ENCODE measurements at places on chromosomes 4 and X. TPM values are rescaled to one million over a fixed set of nuclear protein-coding genes. Genes with fewer than 3 reads are reported as not detected.

Gene UBE2D3
- 287 TPM for total RNA-seq

Gene SUPT20HL2
- not detected for total RNA-seq

Gene SHOX
- total RNA-seq = not detected

Gene OPN1MW
- total RNA-seq = not detected

Gene COL25A1
- 0.16 TPM for total RNA-seq

Gene TMEM144
- 0.06 TPM for total RNA-seq

Gene SLC25A4
- total RNA-seq = 13.2 TPM

Gene TFE3
- 64.3 TPM for total RNA-seq

DNA sequence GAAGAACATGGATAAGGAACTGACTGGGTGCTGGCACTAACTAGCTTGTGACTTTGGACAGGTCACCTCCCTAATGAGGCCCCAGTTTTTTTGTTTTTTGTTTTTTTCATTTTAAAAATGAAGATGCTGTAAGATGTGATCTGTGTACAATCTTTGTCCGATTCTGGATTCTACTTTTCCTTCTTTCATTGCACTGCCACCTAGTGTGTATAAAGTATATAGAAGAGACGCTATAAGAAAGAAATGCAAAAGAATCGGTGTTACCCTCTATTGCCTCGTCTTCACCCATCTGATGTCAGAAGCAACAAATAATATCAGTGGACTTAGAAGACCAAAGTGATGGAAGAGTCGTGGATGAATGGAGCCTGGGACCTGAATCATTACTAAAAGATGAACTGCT lies 58.6 kb upstream of the P2RY10 start:
- no peaks in the 10 kb centered on the region for H3K4me1 ChIP-seq
- DNase-seq = no peak
- no peak overlapping the region for H3K27ac ChIP-seq
- H3K4me3 ChIP-seq = no peak overlapping the region

GRCh38 chr4:143021384-143021783 lies 163.3 kb upstream of the USP38 start:
- no peaks in the 10 kb centered on the region for H3K36me3 ChIP-seq
- no peak overlapping the region for H3K27ac ChIP-seq
- H3K4me3 ChIP-seq = no peak overlapping the region
- no peaks in the 10 kb centered on the region for H3K4me1 ChIP-seq

GRCh38 chr4:139921429-139922184 lies 232.4 kb downstream of the MAML3 start:
- no peaks in the 10 kb centered on the region for H3K36me3 ChIP-seq
- no peak overlapping the region for H3K4me3 ChIP-seq
- no peak overlapping the region for H3K27ac ChIP-seq
- DNase-seq = no peak
- peaks cover 24% of the 10 kb centered on the region for H3K4me1 ChIP-seq

GRCh38 chr4:36281384-36282106 lies at the start of gene DTHD1:
DTHD1 (plus strand) TSS chr4:36281616; CDS start chr4:36281759, 143 bp downstream.
- H3K36me3 ChIP-seq = no peaks in the 10 kb centered on the region
- H3K27ac ChIP-seq = no peak within 1 kb of the TSS
- no peak within 1 kb of the TSS for H3K4me3 ChIP-seq
- no peak for DNase-seq
- no peaks in the 10 kb centered on the region for H3K4me1 ChIP-seq
- H3K27me3 ChIP-seq = no peaks in the 10 kb centered on the region

- H3K27ac ChIP-seq = peak overlapping the region; percentile 89
- H3K27me3 ChIP-seq = no peaks in the 10 kb centered on the region
- H3K4me3 ChIP-seq = no peak overlapping the region
- DNase-seq = no peak
Observed at GRCh38 chr4:60723796-60724195, 476.3 kb upstream of the ADGRL3 start.

DNA sequence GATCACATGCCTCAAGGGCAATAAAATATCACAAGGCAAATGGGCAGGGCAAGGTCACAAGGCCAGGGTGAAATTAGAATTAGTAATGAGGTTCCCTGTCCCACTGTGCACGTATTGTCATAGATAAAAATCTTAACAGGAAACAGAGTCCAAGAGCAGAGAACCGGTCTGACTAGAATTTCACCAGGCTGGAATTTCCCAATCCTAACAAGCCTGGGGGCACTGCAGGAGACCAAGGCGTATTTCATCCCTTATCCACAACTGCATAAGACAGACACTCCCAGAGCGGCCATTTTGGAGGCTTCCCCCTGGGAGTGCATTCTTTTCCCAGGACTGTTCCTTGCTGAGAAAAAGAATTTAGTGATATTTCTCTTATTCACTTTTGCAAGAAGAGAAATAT lies 25.9 kb upstream of the PRDM5 start:
- no peak for DNase-seq
- H3K27ac ChIP-seq = no peak overlapping the region
- no peaks in the 10 kb centered on the region for H3K27me3 ChIP-seq
- H3K4me1 ChIP-seq = no peaks in the 10 kb centered on the region
- H3K4me3 ChIP-seq = no peak overlapping the region

DNA sequence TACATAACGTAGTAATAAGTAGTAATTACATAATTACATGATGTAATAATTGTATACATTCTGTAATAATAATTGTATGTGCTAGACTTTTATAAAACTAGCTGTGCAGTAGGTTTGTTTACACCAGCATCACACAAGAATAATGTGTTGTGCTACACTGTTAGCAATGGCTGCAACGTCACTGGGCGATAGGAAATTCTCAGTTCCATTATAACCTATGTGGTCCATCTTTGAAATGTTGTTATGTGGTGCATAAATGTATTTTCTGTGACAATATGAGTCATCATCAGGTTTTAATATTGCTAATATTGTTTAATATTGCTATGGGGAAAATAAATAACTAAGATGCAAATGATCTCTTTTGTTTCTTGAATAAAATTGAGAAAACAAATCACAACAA lies 46.0 kb upstream of the ATP8A1 start:
- no peak overlapping the region for H3K4me3 ChIP-seq
- H3K36me3 ChIP-seq = no peaks in the 10 kb centered on the region
- H3K27ac ChIP-seq = no peak overlapping the region
- no peaks in the 10 kb centered on the region for H3K4me1 ChIP-seq
- H3K27me3 ChIP-seq = no peaks in the 10 kb centered on the region
- DNase-seq = no peak

DNA sequence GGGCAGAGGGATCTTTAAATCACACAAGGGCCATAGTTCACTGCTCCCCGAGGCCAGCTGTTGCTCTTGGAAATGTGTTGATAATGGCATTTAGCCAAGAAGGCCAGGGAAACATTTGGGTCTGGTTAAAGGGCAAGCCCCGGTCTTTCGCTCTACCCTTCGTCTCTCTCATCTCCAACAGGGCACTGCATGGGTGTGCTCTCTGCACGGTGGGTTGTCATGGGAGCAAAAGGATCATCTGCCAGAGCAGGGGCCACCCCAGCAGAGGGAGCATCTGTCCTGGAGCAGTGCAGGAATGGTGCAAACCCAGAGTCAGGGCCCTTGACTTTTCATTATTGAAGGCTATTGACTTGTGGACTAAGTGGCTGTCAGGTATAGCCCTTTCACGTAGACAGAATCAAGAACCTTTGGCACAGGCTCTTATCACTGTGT lies 22.7 kb upstream of the PGRMC2 start:
- peak; percentile 48 for DNase-seq
- no peak overlapping the region for H3K27ac ChIP-seq
- no peak overlapping the region for H3K4me3 ChIP-seq
- no peaks in the 10 kb centered on the region for H3K27me3 ChIP-seq
- peaks cover 10% of the 10 kb centered on the region for H3K4me1 ChIP-seq

DNA sequence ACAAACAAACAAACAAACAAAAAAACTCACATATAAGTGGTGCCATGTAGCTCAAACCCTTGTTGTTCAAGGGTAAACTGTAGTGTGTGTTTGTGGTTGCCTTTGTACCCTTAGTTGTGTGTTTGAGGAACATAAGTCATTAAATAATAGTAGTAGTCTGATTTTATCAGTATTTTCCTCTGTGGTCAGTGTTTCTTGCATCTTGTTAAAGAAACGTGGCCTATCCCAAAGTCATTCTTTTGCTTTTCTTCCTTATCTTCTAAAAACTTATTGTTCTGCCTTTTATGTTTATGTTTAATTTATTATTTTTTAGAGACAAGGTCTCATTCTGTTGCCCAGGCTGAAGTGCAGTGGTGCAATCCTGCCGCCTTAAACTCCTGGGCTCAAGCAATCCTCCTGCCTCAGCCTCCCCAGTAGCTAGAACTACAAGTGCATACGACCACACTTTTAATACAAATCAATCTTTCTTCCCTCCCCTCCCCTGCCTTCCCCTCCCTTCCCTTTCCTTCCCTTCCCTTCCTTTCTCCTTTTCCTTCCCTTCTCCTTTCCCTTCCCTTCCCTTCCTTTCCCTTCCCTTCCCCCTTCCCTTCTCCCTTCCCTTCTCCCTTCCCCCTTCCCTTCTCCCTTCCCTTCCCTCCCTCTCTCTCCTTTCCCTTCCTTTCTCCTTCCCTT lies 26.4 kb downstream of the PRIMPOL start:
- peaks cover 13% of the 10 kb centered on the region for H3K36me3 ChIP-seq
- no peaks in the 10 kb centered on the region for H3K4me1 ChIP-seq
- no peak overlapping the region for H3K27ac ChIP-seq
- H3K4me3 ChIP-seq = no peak overlapping the region
- no peaks in the 10 kb centered on the region for H3K27me3 ChIP-seq

DNA sequence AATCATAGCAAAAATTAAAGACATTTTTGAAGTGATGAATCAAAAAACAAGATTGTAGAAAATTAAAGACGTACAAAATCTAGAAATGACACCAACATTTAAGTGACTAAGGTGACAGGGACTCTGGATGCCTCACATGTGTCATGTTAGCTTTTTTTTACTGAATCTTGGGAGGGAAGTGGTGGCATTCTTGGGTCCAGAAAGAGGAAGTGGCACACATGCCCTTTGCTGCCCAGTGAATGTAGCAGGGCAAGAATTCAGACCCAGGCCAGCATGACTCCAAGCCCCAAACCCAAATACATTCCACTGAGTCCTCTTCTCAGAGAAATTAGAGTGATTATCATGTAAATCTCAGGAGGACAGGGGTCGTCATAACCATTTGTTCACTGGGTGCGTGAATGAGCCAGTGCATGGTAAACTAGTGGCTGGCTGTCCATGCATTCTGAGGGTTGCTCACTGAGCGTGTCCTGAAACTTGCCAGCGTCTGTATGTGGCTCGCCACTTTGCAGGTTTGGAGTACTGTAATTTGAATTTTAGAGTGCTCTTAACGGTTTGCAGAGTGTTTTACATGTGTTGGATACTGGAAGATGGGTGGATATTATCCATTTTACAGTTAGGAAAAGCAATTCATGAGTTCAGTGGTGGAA lies 55.4 kb upstream of the TBC1D14 start:
- H3K4me1 ChIP-seq = peaks cover 12% of the 10 kb centered on the region
- no peak for DNase-seq
- H3K4me3 ChIP-seq = no peak overlapping the region
- H3K27me3 ChIP-seq = no peaks in the 10 kb centered on the region

- DNase-seq = no peak
- H3K4me1 ChIP-seq = no peaks in the 10 kb centered on the region
- H3K36me3 ChIP-seq = no peaks in the 10 kb centered on the region
- no peaks in the 10 kb centered on the region for H3K27me3 ChIP-seq
- H3K4me3 ChIP-seq = no peak overlapping the region
Observed at GRCh38 chrX:41796577-41796976, 72.6 kb downstream of the GPR82 start.

DNA sequence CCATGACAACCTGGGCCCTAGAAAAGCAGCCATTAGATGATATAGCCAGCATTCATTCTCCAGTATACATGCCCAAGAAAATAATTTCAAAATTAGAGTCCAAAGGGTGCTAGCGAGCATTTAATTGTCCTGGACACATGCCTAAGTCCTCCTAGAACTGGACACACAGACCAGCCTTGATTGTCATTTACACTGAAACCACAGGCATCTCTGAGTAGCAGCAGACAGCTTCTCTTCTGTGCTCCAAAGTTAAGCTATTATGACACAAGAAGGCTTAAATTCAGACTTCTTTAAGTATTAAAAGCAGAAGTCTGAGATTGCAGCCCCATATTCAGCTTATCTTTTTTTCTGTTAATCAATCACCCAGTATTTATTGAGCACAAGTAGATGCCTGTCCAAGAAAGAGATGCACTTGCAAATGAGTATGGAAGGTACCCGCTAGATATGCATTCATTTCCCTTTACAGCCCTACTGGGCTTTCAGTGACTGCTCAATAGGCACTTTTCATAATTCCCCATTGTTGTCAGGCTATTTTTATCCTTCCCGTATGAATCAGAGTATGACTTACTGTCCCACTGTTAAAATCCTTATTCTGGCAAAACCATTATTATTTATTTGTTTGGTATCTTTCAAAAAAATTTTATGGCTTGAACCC lies 374.1 kb downstream of the FBXW7 start:
- no peaks in the 10 kb centered on the region for H3K4me1 ChIP-seq
- no peaks in the 10 kb centered on the region for H3K27me3 ChIP-seq
- H3K36me3 ChIP-seq = no peaks in the 10 kb centered on the region
- DNase-seq = no peak
- no peak overlapping the region for H3K27ac ChIP-seq

GRCh38 chrX:30228526-30228925 lies 1.9 kb upstream of the MAGEB3 start:
- no peak overlapping the region for H3K4me3 ChIP-seq
- H3K4me1 ChIP-seq = no peaks in the 10 kb centered on the region
- no peaks in the 10 kb centered on the region for H3K27me3 ChIP-seq
- DNase-seq = no peak

DNA sequence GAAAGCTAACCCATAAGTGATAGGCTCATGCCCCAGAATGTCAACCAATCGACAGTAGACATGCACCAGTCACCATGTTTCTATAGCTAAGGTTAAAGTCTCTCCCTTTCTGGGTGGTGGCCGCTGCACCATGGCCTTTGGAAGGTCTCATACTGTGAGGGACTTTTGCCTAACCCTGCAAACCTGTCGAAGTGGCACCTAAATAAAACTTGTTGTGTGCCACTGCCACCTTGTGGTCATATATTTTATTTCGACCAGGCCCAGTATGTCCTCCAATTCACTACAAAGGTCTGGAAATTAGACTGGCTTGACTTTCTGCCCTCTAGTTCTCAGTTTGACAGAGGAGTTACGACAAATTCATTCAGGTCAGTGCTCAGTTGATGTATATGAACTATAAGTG lies 163.1 kb downstream of the SMARCA1 start:
- no peak overlapping the region for H3K27ac ChIP-seq
- H3K27me3 ChIP-seq = no peaks in the 10 kb centered on the region
- peak; percentile 2 for DNase-seq
- no peaks in the 10 kb centered on the region for H3K4me1 ChIP-seq
- H3K4me3 ChIP-seq = no peak overlapping the region
- H3K36me3 ChIP-seq = no peaks in the 10 kb centered on the region

GRCh38 chr4:130071746-130072145 lies 975.8 kb downstream of the C4orf33 start:
- H3K36me3 ChIP-seq = no peaks in the 10 kb centered on the region
- H3K27me3 ChIP-seq = no peaks in the 10 kb centered on the region

DNA sequence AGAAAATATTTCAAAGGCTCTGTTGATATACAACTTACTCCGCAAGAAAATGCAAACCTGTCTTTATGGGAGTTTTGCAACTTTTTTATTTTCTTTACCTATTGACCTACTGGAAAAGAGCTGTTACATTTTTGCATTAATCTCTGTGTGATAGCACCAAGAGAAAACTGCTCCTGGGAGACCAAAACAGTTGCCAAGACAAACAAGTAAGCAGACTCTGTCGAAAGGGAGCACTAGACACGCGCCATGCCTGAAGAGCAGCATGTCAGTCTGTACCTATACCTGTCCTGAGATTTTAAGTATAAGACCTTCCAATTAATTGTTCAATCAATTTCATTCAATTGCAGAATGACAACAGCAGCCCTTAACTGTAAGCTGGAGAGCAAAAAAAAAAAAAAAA lies 56.0 kb upstream of the TECRL start:
- no peak overlapping the region for H3K27ac ChIP-seq
- H3K4me1 ChIP-seq = no peaks in the 10 kb centered on the region
- DNase-seq = no peak
- H3K4me3 ChIP-seq = no peak overlapping the region
